NCI-H345 (cell line): ENCODE measurements at places on chromosomes 7 and 10.

DNA sequence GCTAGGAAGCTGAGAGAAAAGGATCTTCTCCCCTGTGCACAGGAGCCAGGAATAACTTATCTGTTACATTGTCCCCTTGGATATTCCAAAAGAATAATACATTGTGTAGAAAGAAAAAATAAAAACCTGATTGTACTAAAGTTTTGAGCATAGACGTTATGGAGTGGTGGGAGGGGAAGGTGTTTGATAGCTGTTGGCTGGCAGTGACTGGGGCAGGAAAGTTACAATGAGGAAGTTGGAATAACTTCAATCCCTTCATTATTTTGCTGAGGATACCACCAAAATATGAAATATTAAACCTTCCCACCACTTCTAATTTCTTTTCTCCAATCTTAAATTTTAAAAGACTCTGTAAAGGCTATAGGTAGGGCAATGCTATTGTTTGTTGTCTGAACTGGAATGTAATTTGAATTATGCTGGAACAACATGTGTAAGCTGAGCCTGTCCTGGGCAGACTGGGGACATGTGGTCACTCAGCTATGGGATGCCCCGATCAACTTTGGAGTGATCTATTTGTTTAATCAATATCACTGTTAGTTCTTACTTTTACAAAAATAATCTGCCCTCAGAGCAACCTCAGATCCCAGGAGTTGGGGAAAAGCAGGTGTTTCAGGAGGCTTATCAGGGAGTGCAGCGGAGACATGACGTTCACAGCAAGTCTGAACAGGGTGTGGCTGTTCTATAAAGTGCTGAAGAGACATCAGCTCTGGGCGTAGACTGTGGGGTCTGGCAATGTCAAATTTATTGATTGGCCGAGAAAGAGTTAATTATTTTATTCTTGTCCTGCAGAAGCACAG lies 20.8 kb downstream of the CYP3A43 start:
- DNase-seq, result no peak

DNA sequence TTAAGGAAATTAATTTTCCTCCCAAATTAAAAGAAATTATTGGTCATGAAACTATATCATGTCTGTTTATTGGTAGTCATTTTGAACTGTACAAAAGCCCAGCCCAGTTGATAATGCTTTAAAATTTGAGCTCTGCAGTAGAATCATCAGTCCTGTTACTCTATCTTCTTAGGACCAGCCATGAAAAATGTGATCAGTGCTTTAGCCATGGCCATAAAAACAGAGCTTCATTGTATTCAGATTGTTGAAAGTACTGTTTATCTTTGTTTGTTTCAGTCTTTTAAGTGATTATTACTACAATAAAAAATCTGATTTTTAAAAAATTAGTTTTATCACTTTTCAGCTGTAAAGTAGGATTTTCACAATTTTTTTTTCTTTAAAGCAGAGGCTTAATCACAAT lies 13.7 kb upstream of the TFAM start:
- DNase-seq, result no peak

DNA sequence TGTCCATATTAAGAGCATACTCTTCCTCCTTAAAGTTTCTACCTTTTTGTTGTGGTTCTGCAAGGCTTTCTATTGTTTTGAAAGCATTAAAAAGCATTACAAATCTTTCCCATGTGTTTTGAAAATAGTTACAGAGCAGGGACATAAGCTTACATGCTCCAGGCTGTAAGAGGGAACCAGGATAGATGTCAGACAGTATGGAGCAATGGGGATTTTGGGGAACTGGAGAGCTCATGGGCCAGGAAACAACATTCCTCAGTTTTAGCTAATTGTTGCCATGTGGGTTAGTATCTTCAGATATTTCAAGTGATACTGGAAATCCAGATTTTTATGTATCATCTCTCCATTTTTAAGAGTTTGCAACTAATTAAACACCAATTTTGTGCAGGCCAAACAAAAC lies 3.5 kb downstream of the MDFIC start:
- DNase-seq, result no peak

DNA sequence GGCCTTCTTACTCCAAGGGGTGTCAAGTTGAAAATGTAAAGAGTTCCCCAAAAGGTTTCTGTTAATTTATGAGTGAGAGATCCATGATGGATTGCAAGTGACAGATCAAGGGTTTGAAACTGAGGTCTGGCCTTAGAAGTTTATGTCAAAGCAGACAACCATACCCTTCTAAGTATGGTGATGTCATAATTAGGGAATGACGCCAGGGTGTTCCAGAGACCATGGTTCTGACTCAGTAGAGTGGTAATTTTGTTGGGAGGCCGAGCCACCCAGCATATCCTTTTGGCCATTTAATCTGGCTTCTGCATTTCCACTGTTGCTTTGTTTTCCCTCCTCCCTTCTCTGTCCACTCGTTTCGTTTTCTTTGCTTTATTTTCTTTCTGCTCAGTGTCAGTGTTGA lies 2.7 kb downstream of the TRUB1 start:
- no peak for DNase-seq

GRCh38 chr10:104021246-104021645 lies 54.3 kb downstream of the SLK start:
- DNase-seq, result no peak

GRCh38 chr10:14489522-14490177 lies 158.9 kb upstream of the FRMD4A start:
- no peak for DNase-seq

GRCh38 chr7:67590649-67591048 lies 594.0 kb downstream of the TYW1 start:
- DNase-seq, result no peak

GRCh38 chr10:45447416-45447815 lies 73.4 kb downstream of the ALOX5 start:
- DNase-seq, result no peak

- no peak for DNase-seq
These were observed 32.5 kb downstream of the BNIP3 start for GRCh38 chr10:131949041-131949862.

DNA sequence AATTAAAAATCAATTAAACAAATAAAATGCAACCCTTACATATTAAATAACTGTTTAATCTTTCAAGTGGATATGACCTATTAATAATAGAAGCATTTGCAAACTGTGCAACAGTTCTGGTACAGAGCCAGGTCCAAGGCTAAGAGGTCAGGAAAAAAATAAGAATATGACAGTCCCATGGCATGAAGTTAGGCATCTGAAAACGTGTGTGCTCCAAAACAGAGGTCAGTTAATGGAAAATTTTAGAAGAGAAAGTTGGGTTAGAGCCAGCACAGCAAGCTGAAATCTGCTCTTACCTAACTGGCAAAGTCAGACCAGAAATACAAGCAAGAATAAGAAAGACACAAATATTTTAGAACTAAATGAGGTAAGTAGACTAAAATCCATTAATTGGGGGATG lies 757.7 kb downstream of the GRM8 start:
- no peak for DNase-seq

DNA sequence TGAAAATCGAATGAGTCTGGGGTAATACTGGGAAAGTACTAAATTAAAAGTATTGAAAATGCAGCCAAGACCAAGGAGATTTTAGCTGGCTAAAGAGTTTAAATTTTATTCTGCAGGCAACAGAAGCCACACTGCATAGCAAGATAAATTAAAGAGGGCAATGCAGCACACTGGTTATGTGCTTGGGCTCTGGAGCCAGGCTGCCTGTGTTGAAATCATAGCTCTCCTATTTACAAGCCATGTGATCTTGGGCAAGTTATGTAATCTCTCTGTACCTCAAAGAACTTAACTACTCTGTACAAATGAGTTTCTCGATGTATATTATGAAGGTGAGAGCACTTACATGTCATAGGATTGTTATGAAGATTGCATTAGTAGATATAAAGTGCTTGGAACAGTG lies 9.9 kb downstream of the SLC25A13 start:
- no peak for DNase-seq

- no peak for DNase-seq
These were observed 5.0 kb upstream of the RBM17 start for GRCh38 chr10:6083523-6084475.

DNA sequence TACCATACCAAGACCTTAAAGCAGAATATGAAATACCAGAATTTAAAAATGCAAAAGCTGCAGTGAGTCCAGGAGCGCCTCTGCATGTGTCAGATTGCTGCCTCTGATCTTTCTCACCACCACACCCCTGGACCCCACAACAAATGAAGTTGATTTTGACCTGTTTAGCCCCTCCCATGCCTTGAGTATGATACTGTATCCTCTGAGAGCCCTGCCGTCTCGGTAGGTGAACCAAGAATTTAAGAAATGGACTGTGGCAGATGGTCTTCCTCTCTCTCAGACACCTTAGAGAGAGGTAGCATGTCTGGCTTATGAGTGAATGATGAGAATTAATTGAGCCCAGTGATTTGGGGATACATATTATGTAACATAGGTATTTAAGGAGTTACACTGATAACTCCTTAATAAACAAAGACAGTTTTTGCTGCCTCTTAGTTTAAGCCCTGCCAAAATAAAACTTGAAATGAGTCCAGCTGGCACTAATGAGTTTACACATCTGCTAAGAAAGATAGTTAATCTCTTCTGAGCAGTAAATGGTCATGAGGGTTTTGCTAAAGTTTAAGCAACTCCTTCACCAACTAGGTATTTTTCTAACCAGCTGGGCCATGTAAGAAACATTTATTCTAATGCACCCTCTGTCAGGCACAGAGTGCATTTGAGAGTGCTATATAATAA lies 4.5 kb upstream of the TFPI2 start:
- no peak for DNase-seq

DNA sequence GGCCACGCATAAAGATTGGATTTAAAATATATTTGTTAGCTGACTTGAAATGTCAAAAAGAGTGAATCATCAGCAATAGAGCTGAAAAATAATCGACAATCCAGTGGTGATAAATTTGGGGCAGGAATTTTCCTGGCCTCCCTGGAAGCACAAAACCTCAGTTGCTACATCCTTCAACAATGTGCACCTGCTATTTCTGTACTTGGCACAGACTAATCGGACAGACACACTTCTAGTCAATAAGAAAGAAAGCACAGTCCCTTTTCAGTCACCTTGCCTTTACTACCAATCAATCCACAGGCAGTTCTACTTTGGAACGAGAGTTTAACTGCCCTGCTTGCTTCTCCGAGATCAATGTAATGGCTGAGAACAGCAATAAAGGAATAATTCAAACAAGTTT lies 96.7 kb upstream of the NOBOX start:
- DNase-seq, result no peak

GRCh38 chr10:130025811-130026485 lies 61.9 kb upstream of the EBF3 start:
- no peak for DNase-seq

- DNase-seq, result no peak
These were observed 354.3 kb downstream of the KCNMA1 start for GRCh38 chr10:77283326-77283725.

- DNase-seq, result no peak
These were observed 2.1 kb downstream of the ADD3 start for GRCh38 chr10:110009736-110010475.

- DNase-seq, result no peak
These were observed 14.8 kb downstream of the NACAD start for GRCh38 chr7:45073786-45074527.

GRCh38 chr7:107208024-107208521 lies 39.3 kb downstream of the HBP1 start:
- no peak for DNase-seq

GRCh38 chr10:47209466-47209865 lies 90.5 kb upstream of the GDF10 start:
- no peak for DNase-seq

DNA sequence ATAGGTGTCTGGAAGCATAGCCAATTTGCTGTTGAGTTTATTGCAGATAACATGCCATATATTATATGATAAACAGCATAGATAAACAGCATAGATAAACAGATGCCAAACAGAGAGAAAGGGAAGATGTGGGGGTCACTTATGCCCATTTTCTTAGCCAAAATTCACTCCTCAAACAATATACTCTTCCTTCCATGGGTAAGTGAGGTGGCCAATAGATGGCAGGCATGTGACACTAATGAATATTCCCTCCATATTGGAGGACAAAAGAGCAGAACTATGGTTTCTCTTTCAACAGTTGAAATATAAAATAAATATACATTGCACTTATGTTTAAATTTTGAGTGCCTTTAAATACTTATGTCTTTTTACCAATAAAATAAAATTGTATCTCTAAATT lies 1212.8 kb downstream of the REEP3 start:
- DNase-seq, result no peak

DNA sequence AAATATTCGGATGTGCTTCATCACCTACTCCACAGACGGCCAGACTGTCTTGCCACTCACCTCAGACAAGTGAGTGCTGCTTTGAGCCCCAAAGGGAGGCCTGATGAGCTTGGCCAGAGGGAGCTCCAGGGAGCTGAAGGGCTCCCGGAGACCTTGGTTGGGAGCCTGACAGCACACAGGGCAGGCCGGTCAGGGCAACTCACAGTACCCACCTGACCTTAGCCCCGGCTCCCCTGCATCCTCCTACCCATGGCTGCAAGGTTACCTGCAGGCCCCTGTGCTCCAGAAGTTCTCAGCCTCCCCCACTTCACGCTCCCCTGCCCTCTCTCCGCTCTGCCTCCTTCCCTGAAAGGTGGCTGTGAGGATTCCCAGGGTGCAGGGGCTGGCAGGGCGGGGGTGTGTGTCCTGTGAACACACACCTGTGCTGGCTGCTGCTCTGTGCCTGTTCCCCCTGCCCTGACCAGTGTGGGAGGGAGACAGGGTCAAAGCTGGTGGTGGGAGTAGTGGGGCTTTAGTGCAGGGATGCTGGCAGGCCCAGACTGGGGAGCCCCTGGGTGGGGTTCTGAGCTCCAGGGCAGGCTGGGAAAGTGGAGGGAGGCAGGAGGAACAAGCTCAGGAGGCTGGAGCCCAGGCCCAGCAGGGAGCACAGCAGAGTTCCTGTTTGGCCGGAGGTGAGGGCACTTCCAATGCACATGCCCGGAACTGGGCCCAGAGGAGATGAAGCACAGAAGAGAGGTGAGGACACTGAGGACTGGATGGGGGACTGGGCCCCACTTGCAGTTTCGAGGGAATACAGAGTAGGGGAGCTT lies 7.2 kb downstream of the ANTXRL start:
- no peak for DNase-seq

GRCh38 chr10:36516281-36516680 lies 609.1 kb upstream of the ANKRD30A start:
- no peak for DNase-seq

GRCh38 chr7:149851449-149851848 lies 13.3 kb downstream of the ZNF862 start:
- no peak for DNase-seq

DNA sequence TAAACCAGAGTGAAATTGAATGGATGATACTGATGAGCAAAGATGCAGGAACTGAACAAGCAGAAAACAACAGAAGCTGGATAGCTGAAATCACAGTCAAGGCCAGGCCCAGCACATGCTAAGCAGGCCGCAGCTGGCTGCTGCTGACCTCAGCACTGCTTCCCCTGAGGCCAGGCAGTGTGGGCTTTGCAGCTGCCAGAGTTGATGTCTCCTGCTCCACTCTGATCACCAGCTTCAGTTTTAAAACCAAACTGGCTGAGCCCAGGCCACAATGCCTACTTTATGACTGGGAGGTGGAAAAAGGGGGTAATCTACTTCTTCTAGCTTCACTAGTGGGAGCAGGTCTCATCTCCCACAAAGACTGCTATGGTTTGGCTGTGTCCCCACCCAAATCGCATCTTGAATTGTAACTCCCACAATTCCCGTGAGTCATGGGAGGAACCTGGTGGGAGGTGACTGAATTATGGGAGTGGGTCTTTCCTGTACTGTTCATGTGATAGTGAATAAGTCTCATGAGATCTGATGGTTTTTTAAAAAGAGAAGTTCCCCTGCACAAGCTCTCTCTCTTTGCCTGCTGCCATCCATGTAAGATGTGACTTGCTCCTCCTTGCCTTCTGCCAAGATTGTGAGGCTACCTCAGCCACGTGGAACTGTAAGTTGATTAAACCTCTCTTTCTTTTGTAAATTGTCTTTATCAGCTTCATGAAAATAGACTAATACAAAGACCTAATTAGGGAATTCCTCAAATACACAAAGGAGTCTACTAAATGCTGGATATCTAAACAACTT lies 136.4 kb upstream of the ITGB1 start:
- DNase-seq, result no peak
